ENCODE measurements at places on chromosomes 13 and 19.

GRCh38 chr13:42875475-42876269 lies 94.3 kb downstream of the FAM216B start:
- DNase-seq = no peak

GRCh38 chr19:40266912-40267600 lies 18.1 kb downstream of the AKT2 start:
- no peak for DNase-seq

GRCh38 chr13:36767276-36767675 lies 51.7 kb upstream of the RFXAP start:
- no peak for DNase-seq

DNA sequence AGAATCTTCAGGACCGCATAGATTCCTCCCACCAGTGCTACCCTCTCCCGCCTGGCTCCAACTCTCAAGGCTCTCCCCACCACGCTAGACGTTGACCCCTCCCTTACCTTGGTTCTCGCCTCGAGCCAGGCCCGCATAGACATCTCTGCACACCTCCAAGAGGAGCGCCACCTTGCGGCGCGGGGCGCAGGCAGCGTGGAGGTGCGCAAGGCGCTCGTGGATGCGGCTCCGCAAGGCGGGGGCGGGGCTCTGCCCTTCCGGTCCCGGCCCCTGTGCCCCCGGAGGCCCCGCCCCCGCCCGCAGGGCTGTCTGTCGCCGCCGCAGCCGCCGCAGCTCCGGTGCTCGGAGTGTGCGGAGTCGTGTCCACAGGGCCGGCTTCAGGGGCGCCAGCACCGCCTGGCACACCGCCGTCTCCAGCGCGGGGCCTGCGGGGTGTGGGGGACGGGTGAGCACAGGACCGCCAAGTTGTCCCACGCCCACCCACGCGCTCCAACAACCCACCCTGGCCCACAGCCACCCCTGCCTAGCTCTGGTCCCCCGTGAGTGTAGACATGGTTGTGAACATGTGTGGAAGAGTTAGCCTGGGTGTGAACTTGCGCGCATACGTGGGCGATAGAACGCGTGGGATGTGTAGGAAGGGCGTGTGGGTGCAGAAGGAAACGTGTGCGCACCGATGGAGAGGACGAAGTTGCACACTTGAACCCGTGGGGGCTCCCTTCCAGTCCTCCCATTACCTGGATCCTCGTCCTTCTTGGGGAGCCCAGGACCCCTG lies 8.1 kb downstream of the RINL start:
- peak; percentile 66 for DNase-seq

DNA sequence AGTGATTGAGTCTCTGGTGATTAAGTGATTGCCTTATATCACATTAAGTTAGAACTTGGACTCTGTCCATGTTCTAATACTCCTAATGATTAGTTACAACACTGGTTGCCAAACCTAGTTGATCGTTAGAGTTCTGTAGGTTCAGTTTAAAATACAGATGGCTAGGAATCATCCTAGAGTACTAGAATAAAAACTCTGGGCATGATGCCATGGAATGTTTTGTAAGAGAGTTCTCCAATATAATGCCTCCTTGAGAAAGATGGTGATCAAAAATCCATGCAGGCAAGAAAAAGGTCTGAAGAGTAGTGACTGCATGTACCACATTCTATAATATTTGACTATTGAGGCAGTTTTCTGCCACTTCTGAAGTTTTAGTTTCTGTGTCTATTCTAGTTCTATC lies 176.3 kb downstream of the GPC5 start:
- DNase-seq = no peak

- peak; percentile 76 for DNase-seq
Measured at GRCh38 chr13:111541752-111542529, 221.5 kb downstream of the TEX29 start.

All from NB4 (cell line).